ENCODE measurements at places on chromosomes 12 and 14.

DNA sequence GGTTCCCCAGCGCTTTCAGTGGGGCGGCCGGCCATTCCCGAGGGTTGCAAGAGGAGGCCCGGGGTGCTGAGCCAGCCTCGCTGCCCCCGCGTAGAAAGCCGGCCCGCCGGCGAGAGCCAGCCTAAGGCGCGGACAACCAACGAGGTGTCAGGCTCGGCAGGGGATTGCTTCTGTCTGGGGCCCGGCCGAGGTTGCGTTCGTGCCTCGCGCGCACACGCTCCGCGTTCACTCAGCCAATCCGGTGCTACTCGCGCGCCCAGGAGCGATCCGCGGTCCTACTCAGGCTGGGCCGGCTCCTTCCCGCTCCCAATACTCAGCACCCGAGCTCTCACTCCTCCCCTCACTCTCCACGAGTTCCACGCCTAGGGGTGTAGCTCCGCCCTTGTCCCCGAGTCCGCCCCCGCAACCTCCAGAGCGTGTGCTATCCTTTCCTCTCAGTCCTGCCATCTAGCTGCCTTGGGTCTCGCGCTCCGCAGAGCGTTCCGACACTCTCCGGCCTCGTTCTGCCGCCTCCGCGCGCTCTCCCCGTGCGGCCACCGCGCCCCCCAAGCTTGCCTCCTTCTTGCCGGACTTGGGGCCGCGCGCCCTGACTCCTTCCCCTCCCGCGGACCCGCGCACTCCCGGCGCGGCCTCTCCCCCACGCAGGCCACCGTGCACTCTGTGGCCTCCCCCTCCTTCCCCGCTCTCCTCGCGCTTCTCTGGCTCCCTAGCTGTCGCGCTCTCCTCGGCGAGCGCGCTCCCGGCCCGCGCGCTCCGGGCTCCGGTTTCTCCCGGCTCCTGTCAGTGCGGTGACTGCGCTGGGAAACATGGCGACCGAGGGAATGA is at the start of gene GPHN:
GPHN (plus strand) TSS at position 426 of the 825 bp plus-strand sequence.
- DNase-seq: peak; percentile 86

DNA sequence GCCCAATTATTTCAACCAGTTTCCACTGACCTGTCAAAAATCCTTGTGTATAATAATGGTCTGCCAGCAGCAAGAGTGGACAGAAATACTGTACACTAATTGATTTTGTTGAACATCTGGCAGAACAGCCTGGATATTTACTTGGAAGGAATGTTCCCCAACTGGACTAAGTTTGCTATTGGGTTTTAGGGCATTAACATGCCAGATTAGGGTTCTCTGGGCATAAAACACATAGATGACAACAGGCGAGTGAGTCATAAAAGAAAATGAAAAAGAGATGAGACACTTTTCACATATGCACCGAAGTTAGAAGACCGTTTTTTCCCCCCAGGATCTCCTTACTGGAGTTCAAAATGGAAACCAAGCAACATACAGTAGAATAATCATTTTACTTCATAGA is 236.3 kb upstream of the NAV3 start:
- DNase-seq: no peak

GRCh38 chr12:38102197-38102596 is 214.4 kb upstream of the ALG10B start:
- DNase-seq: no peak

DNA sequence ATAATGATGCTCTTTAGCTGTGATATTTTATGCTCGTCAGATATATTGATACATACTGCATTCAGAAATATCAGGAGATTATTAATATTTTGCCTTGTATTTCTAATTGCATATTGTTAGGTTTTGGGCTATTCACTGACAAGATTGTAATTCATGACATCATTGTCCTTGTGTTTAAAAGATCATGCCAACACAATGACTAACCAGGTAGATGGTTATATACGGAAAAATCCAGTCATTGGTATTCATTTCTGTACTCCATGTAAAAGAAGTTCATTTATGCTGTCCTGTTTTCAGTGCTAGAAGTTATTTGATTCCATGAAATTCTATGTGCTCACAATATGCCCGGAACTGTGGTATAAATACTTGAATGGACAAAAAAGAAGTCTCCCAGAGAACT is 107.5 kb downstream of the KITLG start:
- no peak for DNase-seq

GRCh38 chr14:95069547-95069946 is 87.8 kb downstream of the DICER1 start:
- no peak for DNase-seq

- no peak for DNase-seq
These were observed 589.8 kb upstream of the ATP2B1 start for GRCh38 chr12:90298289-90298948.

DNA sequence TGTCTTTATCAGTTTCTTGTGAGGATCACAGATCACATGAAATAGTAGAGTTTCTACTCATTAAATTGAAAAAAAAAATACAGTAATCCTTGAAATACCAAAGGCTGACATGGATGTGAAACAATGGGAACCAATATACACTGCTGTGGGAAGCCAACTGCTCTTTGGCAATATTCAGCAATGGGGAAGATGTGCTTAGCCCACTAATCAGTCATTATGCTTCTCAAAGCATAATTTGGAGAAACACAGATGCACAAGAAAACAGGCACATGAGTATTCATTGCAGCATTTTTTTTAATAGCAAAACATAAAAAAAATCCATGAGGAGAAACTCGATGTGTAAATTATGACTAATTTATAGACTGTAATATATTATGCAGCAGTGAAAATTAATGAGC is 40.6 kb downstream of the A2M start:
- DNase-seq: no peak

- no peak for DNase-seq
These were observed 103.1 kb downstream of the RFLNA start for GRCh38 chr12:124397807-124398577.

GRCh38 chr14:105180592-105181548 is at the start of gene NUDT14:
NUDT14 (minus strand) TSS chr14:105181312; CDS start chr14:105181209, 103 bp downstream.
- peak; percentile 78 for DNase-seq

GRCh38 chr14:23632461-23633159 is 3.6 kb upstream of the DHRS2 start:
- no peak for DNase-seq

- no peak for DNase-seq
These were observed 14.7 kb upstream of the TBX3 start for GRCh38 chr12:114698566-114699163.

DNA sequence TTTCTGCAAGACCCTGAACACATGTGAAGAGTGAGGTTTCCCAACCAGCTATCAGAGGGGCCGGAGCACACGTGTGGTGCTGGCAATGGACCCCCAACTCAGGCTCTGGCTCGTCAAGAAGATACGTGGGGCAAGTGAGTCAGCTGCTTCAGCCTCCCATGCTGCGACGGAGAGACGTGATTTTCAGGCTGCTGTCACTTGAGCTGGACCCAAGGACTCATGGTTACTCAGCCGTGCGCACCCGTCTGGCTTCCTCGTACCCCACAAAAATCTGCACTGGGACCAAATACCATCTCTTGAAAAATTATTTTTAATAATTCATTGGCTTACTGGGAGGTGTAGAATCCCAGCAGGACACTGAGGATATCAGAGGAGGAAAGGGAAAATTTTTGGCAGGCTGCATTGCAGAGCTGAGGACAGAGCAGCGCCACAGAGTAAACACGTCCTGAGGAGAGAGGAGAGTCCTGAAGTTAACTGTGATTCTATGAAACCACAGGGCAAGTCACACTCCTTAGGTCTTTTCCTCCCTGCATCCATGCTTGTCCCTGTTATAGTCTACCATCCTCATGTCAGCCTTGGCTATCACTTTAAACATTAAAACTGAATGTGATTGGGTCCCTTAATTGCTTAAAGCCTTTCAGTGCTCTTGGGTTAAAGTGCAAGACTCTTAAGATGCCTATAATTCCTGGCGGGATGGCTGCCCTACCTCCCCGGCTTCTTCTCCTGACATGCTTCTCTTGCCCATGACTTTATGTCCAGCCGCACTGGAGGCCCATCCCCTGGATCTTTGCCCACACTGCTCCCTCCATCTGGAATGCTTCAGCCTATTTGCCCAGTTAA is 95.3 kb upstream of the SLC35F4 start:
- DNase-seq: no peak

DNA sequence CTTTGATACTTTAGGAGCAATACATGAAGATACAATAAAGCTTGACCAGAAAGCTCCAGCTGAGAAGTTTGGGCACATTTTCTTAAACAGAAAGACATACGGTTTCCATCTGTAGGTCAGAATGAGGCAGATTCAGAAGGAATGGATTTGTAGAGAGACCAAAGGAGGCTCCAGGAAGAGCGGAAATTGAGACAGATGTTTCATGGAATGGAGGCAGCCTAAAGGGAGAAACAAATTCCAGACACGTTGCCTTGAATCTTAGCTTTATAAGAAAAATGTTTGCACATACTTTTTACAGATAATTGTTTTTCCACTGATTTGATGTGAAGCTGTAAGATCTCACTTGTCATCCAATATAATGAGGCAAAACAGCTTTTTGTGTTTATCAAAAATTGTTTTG is 24.8 kb downstream of the EPYC start:
- DNase-seq: no peak

GRCh38 chr12:53006810-53007309 is 604 bp downstream of the EIF4B start:
- peak; percentile 70 for DNase-seq

DNA sequence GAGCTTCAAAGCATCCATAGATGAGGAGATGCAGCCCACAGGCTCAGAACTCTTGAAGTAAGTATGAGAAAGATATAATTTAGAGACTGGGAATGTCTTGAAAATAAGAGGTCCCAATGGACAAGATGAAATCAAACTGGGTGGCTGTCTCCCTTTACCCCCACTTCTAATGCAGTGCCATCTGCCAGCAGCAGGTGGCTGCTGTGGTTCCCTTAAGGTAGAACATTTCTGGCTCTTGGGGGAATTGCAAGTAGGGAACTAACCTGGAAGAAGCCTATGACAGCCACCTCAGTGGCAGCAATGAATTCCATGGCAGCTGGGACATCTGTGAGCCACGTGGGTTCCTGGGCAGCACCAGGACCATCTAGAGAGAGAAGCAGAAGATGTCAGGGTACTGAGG is 648 bp downstream of the ERP27 start:
- no peak for DNase-seq

- no peak for DNase-seq
These were observed 139.1 kb downstream of the ZFP36L1 start for GRCh38 chr14:68653804-68654203.

GRCh38 chr12:81245907-81246570 is 168.2 kb downstream of the ACSS3 start:
- no peak for DNase-seq

- peak; percentile 49 for DNase-seq
These were observed 418.5 kb downstream of the TMEM121 start for GRCh38 chr14:105944632-105945610.

GRCh38 chr12:117980616-117981015 is 11.8 kb upstream of the KSR2 start:
- no peak for DNase-seq

GRCh38 chr12:77023501-77023900 is 41.9 kb downstream of the E2F7 start:
- DNase-seq: no peak

DNA sequence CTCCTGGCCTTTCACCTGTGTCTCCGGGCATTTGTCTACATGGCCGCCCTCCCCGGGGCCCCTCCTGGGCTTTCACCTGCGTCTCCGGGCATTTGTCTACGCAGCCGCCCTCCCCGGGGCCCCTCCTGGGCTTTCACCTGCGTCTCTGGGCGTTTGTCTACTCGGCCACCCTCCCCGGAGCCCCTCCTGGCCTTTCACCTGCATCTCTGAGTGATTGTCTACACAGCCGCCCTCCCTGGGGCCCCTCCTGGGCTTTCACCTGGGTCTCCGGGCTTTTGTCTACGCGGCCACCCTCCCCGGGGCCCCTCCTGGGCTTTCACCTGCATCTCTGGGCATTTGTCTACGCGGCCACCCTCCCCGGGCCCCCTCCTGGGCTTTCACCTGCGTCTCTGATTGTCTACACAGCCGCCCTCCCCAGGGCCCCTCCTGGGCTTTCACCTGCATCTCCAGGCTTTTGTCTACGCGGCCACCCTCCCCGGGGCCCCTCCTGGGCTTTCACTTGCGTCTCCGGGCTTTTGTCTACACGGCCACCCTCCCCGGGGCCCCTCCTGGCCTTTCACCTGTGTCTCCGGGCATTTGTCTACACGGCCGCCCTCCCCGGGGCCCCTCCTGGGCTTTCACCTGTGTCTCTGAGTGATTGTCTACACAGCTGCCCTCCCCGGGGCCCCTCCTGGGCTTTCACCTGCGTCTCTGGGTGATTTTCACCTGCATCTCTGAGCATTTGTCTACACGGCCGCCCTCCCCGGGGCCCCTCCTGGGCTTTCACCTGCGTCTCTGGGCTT is 68.0 kb upstream of the GALNT9 start:
- DNase-seq: no peak

DNA sequence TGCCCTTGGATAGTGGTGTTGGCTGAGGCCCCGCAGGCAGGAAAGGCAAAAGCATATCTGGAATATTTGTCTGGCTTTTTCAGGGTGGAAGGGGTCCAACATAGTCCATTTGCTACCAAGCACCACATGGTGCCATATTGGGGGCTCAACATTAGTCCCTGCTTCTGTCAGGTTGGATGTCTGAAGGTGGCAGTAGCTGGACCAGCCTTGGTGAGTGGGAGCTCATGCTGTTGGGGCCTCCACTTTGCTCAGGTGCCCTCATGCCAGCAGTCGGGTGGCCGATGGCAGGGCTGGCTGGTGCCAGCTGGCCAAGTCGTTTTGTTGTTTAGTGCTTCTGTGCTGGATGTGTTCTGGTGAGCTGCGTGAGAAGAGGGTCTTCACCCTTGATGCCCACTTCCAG is 135.3 kb downstream of the PAPOLA start:
- DNase-seq: no peak

GRCh38 chr12:104598342-104599271 is 141.9 kb downstream of the CHST11 start:
- no peak for DNase-seq

- no peak for DNase-seq
These were observed 69.9 kb downstream of the RPS29 start for GRCh38 chr14:49516286-49516685.

DNA sequence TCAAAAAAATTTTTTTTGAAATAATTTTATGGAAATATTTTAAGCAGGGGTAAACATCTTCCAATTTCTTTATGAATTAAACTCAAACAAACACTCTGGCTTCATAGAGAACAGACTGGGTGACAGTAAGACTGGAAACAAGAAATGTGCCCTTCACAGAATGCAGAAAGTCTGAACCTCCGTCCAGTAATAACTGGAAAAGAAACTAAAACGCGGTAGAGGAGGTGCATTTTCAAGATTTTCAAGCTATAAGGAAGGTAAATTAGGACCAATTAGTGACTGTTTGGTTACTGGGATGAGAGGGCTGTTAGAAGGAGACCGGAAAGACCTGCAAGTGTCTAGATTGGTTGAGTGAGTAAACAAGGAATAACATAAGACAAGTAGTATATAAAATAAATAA is 245.7 kb downstream of the CEP128 start:
- DNase-seq: no peak

GRCh38 chr12:4440187-4440941 is 5.3 kb downstream of the FGF6 start:
- DNase-seq: no peak

GRCh38 chr12:62516927-62517326 is 50.3 kb downstream of the MON2 start:
- DNase-seq: no peak
